ENCODE measurements at places on chromosomes 1 and 21. TPM values are rescaled to one million over a fixed set of nuclear protein-coding genes. Genes with fewer than 3 reads are reported as not detected.

RASAL2 gene
- total RNA-seq = 11.1 TPM

RXFP4 gene
- total RNA-seq = not detected

ODF2L gene
- 39.4 TPM for total RNA-seq

ANKRD13C gene
- 23.2 TPM for total RNA-seq

AKNAD1 gene
- not detected for total RNA-seq

GTF2B gene
- total RNA-seq = 35.4 TPM

CLCA1 gene
- not detected for total RNA-seq

AMY2B gene
- 1.9 TPM for total RNA-seq

RAVER2 gene
- total RNA-seq = 7.2 TPM

PPM1J gene
- total RNA-seq = 0.85 TPM

TEDDM1 gene
- total RNA-seq = not detected

NAV1 gene
- total RNA-seq = 51.8 TPM

AMY1A gene
- total RNA-seq = not detected

ID3 gene
- 267 TPM for total RNA-seq

NHLH1 gene
- not detected for total RNA-seq

TFF2 gene
- total RNA-seq = not detected

LRRC71 gene
- 0.36 TPM for total RNA-seq

AVPR1B gene
- not detected for total RNA-seq

C1orf94 gene
- total RNA-seq = not detected

FLG2 gene
- total RNA-seq = not detected

SYPL2 gene
- not detected for total RNA-seq

TACSTD2 gene
- total RNA-seq = 0.18 TPM

ATAD3A gene
- total RNA-seq = 38.3 TPM

OR2T11 gene
- total RNA-seq = not detected

ALG14 gene
- 1.5 TPM for total RNA-seq

MIXL1 gene
- total RNA-seq = not detected

NR5A2 gene
- 35.0 TPM for total RNA-seq

GNAT2 gene
- total RNA-seq = not detected

RPE65 gene
- not detected for total RNA-seq

LENEP gene
- 0.18 TPM for total RNA-seq

Data from endothelial cell of coronary artery (primary cell).